Ovary (tissue), 10 donors: ENCODE measurements at places on chromosomes 2 and 18. TPM values are rescaled to one million over a fixed set of nuclear protein-coding genes. Genes with fewer than 3 reads are reported as not detected.
A peak's percentile ranks its signal among the peaks of the same experiment; 100 is the strongest.

DNA sequence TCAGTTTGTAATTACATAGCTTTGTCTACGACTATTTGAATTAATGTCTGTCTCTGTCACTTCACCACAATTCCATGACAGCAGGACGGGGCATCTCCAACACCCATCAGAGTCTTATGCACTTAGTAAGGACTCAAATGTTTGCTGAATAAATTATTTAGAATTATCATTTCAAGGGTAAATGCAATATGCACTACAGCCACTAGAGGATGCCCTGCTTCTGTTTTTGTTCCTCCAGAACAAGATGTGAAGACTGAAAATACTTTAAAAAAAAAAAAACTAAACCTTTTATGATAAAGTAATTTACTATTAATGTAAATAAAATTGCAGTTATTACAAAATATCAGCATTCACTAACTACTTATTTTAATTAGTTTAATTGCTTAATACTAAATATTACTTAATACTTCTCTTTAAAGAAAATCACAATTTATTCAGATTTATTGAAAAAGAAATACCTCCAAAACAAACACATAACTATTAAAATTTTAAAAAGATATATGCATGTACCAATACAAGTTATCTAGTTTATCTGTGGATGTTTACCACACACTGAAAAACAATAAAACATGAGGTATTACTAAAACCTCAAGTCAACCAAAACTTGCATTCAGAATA lies 3.2 kb downstream of the PIGN start:
- H3K4me1 ChIP-seq = peaks cover 2% of the 10 kb centered on the region
- no peak for DNase-seq
- no peak overlapping the region for H3K27ac ChIP-seq
- H3K4me3 ChIP-seq = no peak overlapping the region
- H3K36me3 ChIP-seq = no peaks in the 10 kb centered on the region
- no peaks in the 10 kb centered on the region for H3K27me3 ChIP-seq

DNA sequence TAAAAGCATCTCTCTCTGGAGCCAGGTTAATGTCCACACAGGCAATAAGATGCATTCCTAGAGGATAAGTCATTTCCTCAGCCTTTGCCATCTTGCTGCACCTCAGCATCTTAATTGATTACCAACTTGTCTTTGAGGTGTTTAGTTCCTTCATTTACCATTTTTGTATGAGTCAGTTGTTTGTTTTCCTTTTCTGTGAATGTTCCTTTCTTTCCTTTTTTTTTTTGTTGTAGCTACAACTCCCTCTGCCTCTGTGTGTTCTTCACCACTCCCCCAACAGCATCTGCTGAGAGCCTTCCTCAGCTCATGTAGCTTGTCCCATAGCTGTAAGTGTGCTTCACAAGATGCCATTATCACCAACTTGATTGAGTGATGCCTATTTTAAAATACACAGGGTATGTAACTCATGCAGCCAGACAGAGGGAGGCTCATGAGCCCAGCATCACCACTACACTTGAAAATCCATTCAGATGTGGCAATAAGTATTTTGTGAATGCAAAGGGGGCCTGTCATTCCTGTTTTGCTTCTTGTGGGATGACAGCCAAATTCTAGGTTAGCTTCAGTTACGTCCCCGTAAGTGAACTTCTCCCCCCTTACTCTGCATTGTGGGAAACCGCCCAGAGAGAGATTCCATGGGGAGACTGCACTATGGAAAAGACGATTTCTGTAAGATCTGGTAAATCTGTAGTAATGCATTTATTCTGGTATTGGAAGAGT lies 315.9 kb upstream of the ZEB2 start:
- no peak overlapping the region for H3K4me3 ChIP-seq
- DNase-seq = no peak
- H3K27me3 ChIP-seq = no peaks in the 10 kb centered on the region
- H3K27ac ChIP-seq = peak overlapping the region; percentile 22
- H3K36me3 ChIP-seq = no peaks in the 10 kb centered on the region

GRCh38 chr2:172098287-172098649 lies 4.4 kb downstream of the DLX2 start:
- H3K27me3 ChIP-seq = peaks cover 15% of the 10 kb centered on the region
- H3K27ac ChIP-seq = no peak overlapping the region
- no peaks in the 10 kb centered on the region for H3K36me3 ChIP-seq
- no peak for DNase-seq

- H3K27ac ChIP-seq = no peak overlapping the region
- H3K36me3 ChIP-seq = no peaks in the 10 kb centered on the region
- no peaks in the 10 kb centered on the region for H3K27me3 ChIP-seq
- peaks cover 3% of the 10 kb centered on the region for H3K4me1 ChIP-seq
- no peak overlapping the region for H3K4me3 ChIP-seq
These were observed 16.2 kb downstream of the TANC1 start for GRCh38 chr2:158984604-158985135.

GRCh38 chr2:42804338-42804737 lies 12.0 kb upstream of the HAAO start:
- no peak overlapping the region for H3K27ac ChIP-seq
- no peak for DNase-seq
- H3K4me3 ChIP-seq = no peak overlapping the region
- peaks cover 7% of the 10 kb centered on the region for H3K4me1 ChIP-seq
- no peaks in the 10 kb centered on the region for H3K27me3 ChIP-seq

GAD1 gene
- total RNA-seq = 0.36 TPM

POTEJ gene
- total RNA-seq = 0.12 TPM

DSC3 gene
- 0.37 TPM for total RNA-seq

ALPG gene
- not detected for total RNA-seq

GRCh38 chr18:57959278-57959677 lies 84.7 kb upstream of the NEDD4L start:
- no peak for DNase-seq
- no peaks in the 10 kb centered on the region for H3K4me1 ChIP-seq
- H3K27ac ChIP-seq = no peak overlapping the region
- no peaks in the 10 kb centered on the region for H3K36me3 ChIP-seq
- no peak overlapping the region for H3K4me3 ChIP-seq

- H3K4me1 ChIP-seq = peaks cover 1% of the 10 kb centered on the region
- H3K27me3 ChIP-seq = no peaks in the 10 kb centered on the region
- no peak for DNase-seq
- H3K36me3 ChIP-seq = no peaks in the 10 kb centered on the region
- no peak overlapping the region for H3K4me3 ChIP-seq
These were observed 307.5 kb upstream of the ZEB2 start for GRCh38 chr2:144827404-144827803.

UGT1A10 gene
- total RNA-seq = not detected

STON1 gene
- 52.5 TPM for total RNA-seq

GRCh38 chr2:233209533-233210171 lies 41.8 kb upstream of the ATG16L1 start:
- no peak overlapping the region for H3K4me3 ChIP-seq
- H3K27me3 ChIP-seq = no peaks in the 10 kb centered on the region
- no peak overlapping the region for H3K27ac ChIP-seq
- no peaks in the 10 kb centered on the region for H3K36me3 ChIP-seq
- H3K4me1 ChIP-seq = peaks cover 5% of the 10 kb centered on the region

DNA sequence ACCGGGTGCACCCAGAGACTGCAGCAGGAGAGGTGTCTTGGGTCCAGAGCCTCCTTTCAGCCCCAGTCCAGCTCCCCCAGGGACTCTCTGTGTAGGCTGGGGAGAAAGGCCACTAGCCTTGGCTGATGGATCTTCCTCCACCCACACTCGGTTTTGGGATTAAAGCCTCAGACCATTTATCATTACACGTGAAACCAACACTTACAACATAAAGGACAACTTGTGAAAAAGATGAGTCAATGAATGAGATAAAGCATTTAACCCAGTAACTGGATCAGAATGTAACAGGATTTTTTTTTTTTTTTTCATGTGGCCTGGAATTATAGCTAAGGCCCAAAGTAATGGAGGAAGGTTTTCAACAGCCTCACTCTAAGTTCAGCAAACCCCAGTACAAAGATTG lies 32.1 kb downstream of the NAT8 start:
- H3K4me3 ChIP-seq = no peak overlapping the region
- H3K27me3 ChIP-seq = no peaks in the 10 kb centered on the region
- DNase-seq = no peak
- no peak overlapping the region for H3K27ac ChIP-seq
- peaks cover 1% of the 10 kb centered on the region for H3K4me1 ChIP-seq

DNA sequence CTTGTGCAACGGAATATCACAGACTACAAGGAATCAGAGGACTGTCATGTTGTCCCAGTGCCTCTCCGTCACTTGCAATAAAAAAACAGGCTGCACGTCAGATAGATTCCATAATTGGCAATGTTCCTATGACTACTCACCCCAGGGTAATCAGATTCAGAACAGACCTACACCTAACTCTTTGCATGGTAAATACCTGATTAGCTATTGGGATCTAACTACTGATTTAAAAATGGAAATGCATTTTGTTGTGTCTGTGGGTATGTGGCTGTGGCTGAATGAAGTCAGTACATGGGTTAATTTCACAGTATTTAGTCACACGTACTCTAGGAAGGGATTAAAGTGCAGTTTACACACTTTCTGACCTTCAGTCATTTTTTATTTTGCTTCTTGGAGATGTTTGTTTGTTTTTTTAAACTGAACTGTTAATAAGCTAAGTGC lies 91.7 kb downstream of the SCN3A start:
- no peaks in the 10 kb centered on the region for H3K36me3 ChIP-seq
- H3K4me3 ChIP-seq = no peak overlapping the region
- no peaks in the 10 kb centered on the region for H3K27me3 ChIP-seq
- no peaks in the 10 kb centered on the region for H3K4me1 ChIP-seq
- no peak for DNase-seq

HOXD4 gene
- 12.7 TPM for total RNA-seq

DNA sequence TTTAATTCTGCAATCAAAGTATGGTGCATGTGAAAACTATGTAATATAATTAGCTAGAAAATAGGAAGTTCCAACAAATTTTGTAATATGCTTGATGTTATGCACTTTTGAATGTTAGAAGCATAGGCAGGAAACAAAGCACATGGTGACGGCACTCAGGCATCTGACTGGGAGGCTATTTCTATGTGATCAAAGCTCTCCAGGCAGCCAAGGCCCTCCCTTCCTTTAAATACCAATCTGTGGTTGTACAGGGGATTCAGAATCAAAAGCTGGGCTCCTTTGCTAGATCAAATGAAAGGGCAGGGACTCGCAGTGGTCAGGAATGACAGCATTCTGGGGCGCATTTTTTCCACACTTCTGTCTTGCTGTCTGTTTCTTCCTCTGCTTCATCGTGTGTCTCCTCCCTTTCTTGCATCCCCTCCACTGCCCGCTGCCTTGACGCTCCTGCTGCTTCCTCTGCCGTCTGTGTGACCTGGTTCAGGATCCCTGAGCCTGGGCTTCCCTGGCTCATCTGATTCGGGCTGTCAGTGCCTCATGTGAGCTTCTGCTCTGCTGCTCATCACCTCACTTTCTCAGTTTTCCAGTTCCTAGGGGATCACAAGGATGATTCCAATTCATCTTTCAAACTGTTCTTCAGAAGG lies 30.9 kb downstream of the TMEM182 start:
- no peak overlapping the region for H3K27ac ChIP-seq
- no peaks in the 10 kb centered on the region for H3K27me3 ChIP-seq
- no peaks in the 10 kb centered on the region for H3K4me1 ChIP-seq
- no peak for DNase-seq
- no peak overlapping the region for H3K4me3 ChIP-seq

SPEG gene
- 13.9 TPM for total RNA-seq
